ENCODE measurements at places on chromosomes 5 and 9.

GRCh38 chr5:169173372-169173771 lies 127.6 kb downstream of the SLIT3 start:
- no peak for DNase-seq

GRCh38 chr5:83568186-83568585 lies 96.6 kb downstream of the VCAN start:
- DNase-seq, result no peak

DNA sequence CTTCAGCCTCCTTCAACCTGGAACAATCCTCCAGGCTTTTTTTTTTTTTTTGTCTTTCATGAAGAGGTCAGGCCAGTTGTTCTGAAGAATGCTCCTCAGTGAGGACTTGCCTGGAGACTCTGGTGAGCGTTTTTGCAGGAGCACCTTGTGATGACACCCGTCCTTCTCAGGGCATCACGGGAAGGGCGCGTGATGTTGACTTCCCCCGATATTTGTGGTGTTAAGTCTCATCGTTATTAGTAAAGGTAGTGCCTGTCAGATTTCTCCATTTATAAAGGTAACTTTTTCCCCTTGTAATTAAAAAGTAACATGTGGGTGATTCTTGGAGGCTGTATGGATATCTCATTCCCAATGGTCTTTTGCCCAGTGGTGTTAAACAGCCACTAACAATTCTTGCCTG lies 11.1 kb upstream of the PSMB7 start:
- DNase-seq, result no peak

DNA sequence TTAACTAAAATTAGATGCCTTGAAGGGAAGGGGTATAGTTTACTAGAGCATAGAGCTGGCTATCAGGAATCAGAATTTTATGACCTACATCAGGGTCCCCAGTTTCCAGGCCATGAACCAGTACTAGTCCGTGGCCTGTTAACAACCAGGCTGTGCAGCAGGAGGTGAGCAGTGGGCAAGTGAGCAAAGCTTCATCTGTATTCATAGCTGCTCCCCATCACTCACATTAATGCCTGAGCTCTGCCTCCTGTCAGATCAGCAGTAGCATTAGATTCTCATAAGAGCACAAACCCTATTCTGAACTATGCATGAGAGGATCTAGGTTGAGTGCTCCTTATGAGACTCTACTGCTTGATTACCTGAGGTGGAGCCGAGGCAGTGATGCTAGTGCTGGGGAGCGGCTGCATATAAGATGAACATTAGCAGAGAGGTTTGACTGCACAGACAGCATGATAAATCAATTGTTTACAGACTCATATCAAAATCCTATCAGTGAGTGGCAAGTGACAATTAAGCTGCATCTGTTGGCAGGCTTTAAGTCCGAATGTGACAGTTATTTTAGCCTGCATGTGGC lies 44.6 kb downstream of the TAF11L14 start:
- no peak for DNase-seq

DNA sequence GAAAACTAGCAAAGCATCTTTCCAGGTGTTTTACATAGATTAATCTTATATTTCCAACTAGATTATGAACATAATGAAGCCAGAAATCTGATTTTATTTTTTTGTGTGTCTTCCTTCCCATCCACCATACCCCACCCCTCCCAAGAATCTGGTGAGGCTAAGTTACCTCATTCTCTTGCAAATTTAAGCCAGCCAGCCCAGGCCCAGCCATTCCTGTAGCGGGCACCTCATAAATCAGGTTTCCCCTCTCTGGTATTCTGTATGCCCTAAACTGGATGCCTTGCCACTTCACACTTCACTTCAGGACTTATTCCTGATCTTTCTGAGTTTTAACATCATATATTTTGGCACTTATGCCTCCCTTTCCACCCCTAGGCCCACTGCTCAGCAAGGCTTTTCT lies 21.8 kb downstream of the C9 start:
- DNase-seq, result no peak

GRCh38 chr9:131276094-131276888 lies at the start of gene FAM78A:
TSS of gene FAM78A (minus strand) at chr9:131276510. CDS start at chr9:131276179, 331 bp downstream.
- DNase-seq, result peak; percentile 67

DNA sequence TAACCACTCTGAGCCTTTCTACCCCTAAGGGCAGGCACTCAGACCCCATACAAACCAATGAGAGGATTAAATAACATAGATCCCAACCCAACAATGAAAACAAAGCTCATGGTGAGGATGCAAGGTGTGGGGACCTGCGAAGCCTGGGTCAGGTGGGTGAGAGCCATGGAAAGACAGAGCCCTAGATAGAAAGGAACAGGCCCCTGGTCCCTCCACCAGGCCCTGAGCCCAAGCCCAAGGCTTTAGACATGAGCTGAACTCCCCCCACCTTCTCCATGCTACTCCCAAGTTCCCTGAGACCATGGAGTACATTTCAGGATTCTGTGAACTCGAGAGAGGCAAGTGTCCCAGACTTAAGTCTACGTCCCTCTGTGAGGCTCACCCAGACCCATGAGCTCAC lies 106.5 kb downstream of the SAXO1 start:
- DNase-seq, result no peak

DNA sequence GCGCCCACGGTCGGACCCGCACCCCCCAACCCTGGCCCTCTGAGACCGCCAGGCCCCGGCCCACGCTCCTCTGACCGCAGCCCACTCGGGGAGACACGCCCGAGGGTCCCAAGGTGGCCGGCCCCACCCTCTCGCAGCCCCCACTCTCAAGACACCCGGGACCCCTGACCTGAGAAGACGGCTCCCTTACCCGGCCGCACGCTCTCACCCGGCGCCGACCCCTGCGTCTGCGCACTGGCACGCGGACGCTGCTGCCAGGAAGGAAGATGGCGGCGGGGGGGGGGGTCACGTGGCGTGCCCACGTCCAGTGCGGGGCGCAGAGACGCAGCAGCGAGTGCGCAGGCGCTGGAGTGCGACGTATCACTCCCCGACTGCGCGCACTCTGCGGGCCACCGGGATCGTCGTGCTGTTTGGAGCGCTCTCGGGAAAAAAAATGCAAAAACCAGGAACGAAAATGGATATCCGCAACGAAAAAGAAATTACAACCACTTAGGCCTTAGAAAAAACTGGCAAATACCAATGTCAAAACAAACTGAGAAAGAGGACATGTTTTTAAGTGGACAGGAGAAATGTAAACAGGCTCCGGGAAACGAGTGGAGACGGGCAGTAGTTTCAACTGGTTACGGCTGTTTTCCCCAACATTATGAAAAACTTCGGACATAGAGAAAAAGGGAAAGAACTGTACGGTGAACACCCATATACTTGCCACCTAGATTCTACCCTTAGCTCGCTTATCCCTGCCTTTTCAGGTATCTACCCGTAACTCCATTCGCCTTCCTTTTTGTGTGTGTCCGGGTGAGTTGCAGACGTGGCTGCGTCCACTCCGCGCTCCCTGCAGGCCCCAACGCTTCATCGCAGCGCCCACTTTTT lies at the start of gene MRPL36:
TSS of gene MRPL36 (minus strand) at position 236 of the 870 bp plus-strand sequence. CDS start 902 bp downstream, outside the sequence.
- peak; percentile 94 for DNase-seq

DNA sequence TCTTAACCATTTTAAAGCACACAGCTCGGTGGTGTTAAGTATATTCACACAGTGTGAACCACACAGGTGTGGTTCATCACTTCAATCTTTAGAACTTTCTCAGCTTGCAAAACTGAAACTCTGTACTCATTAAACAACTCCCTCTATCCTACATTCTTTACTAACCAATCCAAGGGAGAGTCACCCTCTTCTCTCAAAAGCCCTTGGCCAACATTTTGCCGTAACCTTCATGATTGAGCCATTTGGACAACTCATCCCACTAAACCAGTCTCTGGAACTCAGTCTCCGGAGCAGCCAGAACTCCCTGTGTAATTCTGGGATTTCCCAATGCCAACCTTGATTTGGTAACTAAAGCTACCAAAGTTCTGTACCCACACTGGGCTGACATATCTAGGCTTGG lies 84.7 kb downstream of the TTC39B start:
- no peak for DNase-seq

GRCh38 chr5:43367453-43367852 lies 44.7 kb downstream of the CCL28 start:
- DNase-seq, result no peak

DNA sequence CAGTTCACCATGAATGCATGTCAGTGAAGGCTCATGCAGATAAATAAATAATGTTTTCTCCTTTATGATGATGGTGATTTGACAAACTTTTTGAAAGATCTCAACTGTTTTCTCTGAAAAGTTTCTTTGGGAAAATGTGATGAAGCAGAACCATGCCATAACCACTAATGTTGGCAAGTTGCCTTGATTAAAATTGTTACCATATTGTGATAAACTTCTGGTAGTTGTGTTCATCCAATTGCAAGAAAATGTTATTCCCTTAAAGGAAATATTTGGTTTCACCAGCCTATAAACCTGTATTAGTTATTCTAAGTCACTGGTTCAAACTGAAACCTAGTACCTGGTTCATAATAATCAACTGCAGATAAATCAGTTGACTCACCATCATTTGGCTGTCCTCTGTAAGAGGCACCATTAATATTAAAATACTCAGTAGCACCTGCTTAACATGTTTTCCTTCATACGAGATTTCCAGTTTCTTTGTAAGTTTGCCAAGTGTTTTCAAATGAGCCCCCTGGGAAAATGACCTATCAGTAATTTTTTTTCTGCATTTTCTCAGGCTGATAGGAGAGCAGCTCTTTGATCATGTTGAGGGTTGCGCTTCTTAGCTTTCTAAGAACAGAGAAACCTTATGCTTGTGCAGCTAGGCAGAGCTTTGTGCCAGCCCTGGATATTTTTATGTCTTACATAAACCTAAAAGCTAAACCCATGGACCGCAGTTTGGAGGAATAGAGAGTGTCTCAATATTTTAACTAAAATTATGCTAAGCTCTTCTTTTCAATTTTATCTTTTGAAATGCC lies 88.0 kb downstream of the LURAP1L start:
- no peak for DNase-seq

DNA sequence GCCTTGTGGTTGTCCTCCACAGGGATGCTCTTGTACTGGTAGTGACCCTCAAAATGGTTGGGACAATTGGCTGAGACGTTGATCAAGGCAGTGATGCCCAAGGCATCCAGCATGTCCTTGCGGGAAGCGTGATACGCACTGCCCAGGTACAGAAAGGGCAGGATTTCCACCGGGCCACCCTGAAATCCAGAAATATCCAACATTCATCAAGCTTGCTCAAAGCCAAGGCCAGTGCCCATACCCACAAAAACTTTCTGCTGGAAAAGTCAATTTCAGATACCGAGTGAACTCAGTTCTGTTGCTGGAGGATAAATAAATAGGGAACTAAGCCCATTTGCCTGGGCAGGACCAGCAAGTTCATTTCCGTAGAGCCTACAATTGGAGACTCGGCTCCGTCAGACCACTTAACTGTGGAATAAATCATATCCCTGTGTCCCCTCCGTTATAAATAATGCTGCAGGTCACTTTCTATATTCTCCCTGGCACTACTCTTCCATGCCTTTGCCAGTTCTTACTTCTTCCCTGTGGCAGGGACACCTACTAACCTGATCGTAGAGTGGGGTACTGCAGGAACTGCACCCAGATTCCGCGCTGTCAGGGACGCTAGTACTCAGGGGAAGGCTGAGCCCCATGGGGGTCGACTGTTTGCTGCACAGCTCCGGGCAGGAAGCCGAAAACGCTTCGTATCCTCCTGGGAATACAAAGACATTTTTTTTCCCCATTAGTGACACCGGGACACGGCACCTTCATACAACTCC lies 1.2 kb downstream of the DUSP1 start:
- peak; percentile 25 for DNase-seq

DNA sequence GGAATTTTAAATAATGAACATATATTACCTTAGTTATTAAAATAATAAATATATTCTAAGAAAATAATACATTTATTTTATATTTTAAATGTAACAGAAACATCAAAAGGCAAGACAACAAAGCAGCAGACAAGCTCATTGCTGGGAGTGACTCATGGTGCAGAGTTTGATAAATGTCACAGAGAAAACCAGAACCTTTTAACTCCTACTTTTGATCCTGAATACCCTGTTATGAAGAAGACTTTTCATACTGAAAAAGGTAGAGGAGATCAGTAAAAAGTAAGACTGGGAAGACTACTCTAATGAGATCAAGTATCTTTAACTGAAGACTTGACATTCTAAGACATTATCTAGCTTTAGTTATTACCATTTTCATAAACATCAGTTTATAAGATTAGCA lies 99.0 kb upstream of the GNA14 start:
- DNase-seq, result no peak

DNA sequence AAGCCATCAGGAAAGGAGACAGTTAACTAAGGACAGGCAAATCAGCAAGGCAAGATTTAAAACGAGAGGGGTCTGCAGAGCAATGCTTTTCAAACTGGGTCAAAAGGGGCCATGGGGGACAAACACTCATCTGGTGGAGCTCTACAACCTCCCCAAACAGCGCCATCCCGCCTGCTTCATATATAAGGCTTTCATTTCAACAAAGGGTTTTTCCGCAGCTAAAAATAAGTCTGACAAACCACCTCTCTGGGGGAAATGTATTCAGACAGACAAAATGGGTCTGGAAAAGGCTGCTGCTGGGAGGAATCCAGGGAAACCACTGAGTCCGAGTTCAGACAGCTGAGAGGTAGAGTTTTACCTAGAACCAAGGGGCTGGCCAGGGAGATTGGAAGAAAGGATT lies 8.3 kb upstream of the SEPTIN8 start:
- no peak for DNase-seq

DNA sequence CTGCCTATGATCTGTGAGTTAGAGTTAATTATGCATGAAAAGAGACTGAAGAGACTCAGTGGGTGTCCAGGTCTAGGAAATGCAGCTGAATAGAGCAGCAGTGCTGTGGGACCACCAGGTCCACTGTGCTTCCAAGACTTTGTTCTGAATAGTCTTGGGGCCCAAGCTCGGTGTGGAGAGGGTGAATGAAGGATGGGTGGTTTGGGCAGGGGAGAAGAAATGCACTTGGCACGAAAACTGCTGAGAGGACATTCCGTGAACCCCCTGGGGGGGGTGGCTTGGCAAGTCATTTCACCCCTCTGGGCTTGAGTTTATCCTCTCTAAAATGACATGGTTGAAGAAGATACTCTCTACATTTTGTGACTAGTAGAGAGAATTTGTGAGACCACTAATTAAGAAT lies 36.0 kb upstream of the GOLPH3 start:
- DNase-seq, result no peak

- no peak for DNase-seq
Observed at GRCh38 chr9:125810161-125810560, 63.0 kb downstream of the PBX3 start.

GRCh38 chr5:96440185-96440538 lies 7.1 kb upstream of the PCSK1 start:
- no peak for DNase-seq

GRCh38 chr9:77531400-77531799 lies 116.7 kb downstream of the GNA14 start:
- DNase-seq, result no peak
